ENCODE measurements at places on chromosomes 3 and 15.

DNA sequence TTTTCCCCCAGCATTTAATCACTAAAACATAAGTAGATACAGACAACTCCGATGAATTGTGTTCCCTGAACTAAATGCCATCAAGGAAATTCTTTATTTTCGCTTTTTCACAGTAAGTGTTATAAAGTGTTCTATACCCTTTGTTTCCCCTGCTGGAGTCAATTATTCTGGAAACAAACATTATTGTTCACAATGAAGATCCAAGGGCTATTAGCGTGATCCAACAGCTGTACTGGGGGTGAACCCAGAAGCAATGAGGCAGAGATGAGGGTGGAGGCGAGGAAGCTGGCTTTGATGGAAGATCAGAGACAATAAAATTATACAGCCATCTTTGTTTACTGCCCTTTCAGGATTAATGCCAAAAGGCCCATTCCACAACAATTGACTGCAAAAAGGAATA, 250.3 kb upstream of the IGF1R start:
- no peaks in the 10 kb centered on the region for H3K4me1 ChIP-seq
- DNase-seq, result no peak
- no peak overlapping the region for H3K27ac ChIP-seq
- H3K36me3 ChIP-seq, result no peaks in the 10 kb centered on the region
- no peaks in the 10 kb centered on the region for H3K27me3 ChIP-seq

DNA sequence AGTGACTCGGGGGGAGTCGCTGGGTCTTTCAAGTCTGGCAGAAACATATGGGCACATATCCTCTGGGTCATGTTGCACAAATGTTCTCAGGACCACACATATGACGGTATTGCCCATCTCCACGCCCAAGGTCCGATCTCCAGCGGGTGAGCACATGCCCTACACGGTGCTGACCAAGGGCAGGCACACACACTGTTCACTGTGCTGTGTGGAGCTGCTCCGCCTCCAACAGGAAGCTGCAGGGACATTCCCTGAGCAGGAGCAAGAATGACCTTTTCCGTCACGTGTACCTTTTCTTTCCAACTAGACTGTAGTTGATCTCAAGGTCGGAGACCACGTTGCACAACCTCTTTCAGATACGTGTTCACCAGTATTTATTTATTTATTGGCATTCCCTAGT, 41.7 kb upstream of the B3GNT5 start:
- no peaks in the 10 kb centered on the region for H3K27me3 ChIP-seq
- DNase-seq, result no peak
- no peaks in the 10 kb centered on the region for H3K4me1 ChIP-seq

GRCh38 chr15:48337607-48338006, 6.4 kb downstream of the DUT start:
- no peak overlapping the region for H3K27ac ChIP-seq
- H3K27me3 ChIP-seq, result no peaks in the 10 kb centered on the region
- peaks cover 3% of the 10 kb centered on the region for H3K4me1 ChIP-seq

- H3K4me3 ChIP-seq, result no peak overlapping the region
- DNase-seq, result no peak
- H3K36me3 ChIP-seq, result no peaks in the 10 kb centered on the region
- H3K27ac ChIP-seq, result no peak overlapping the region
- H3K27me3 ChIP-seq, result no peaks in the 10 kb centered on the region
- no peaks in the 10 kb centered on the region for H3K4me1 ChIP-seq
Observed at GRCh38 chr3:98695796-98696195, 67.3 kb upstream of the ST3GAL6 start.

Data from breast epithelium (tissue), 4 donors.